ENCODE measurements at places on chromosomes 12 and 14.

GRCh38 chr14:90697132-90697531 lies 119.1 kb downstream of the TTC7B start:
- DNase-seq = no peak

GRCh38 chr12:77842430-77842829 lies 11.7 kb downstream of the NAV3 start:
- no peak for DNase-seq

DNA sequence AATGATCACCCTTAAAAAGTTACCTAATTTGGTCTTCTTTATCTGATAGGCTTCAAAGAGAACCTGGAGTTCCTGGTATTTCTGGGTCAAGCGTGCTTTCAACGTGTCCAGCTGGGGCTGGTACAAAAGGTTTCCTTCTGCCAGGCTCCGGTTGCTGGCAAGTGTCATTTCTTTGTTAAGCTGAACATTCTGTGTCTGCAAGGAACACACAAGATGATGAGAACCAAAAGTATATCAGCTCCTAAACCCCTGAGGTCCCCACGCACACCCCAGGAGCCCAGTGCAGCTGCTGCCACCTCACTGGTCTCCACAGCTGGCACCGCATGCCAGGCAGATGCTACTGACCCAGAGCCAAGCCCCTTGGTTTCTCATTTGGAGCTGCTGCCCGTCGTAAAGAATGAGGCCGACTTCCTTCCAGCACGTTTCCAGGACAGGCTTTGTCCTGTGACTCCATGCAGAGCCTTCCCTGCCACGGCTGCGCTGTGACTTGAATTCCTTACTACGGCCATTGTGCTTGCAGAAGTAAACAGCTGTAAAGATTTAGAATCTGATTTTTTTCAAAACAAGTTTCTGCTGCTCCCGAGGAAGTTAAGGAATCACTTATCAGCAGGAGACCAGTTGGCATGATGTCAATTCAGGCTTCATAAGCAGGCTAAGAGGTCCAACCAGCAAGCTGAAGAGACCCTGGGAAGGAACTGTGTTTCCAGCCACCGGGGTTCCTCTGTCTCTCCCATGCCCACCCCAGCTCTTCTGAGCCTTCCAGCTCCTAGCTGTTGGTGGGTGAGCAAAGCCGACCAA lies 24.9 kb downstream of the VPS37B start:
- DNase-seq = peak; percentile 17

GRCh38 chr14:78902010-78902623 lies 731.9 kb downstream of the NRXN3 start:
- DNase-seq = peak; percentile 3

GRCh38 chr12:123223241-123223668 lies 9.7 kb downstream of the MPHOSPH9 start:
- DNase-seq = no peak

GRCh38 chr12:9343731-9344130 lies 135.5 kb upstream of the PZP start:
- DNase-seq = no peak

- no peak for DNase-seq
These were observed 33.4 kb upstream of the SMOC1 start for GRCh38 chr14:69845787-69846186.

- DNase-seq = no peak
These were observed 33.9 kb downstream of the FOXN3 start for GRCh38 chr14:89382901-89383845.

- DNase-seq = no peak
These were observed 25.9 kb downstream of the PSEN1 start for GRCh38 chr14:73162251-73162650.

- peak; percentile 78 for DNase-seq
These were observed 252.2 kb upstream of the ATP2B1 start for GRCh38 chr12:89960607-89961394.

- DNase-seq = no peak
These were observed 6.1 kb downstream of the HOXC5 start for GRCh38 chr12:54038871-54039414.

GRCh38 chr12:126899926-126900792 lies 1366.8 kb upstream of the TMEM132C start:
- DNase-seq = no peak

DNA sequence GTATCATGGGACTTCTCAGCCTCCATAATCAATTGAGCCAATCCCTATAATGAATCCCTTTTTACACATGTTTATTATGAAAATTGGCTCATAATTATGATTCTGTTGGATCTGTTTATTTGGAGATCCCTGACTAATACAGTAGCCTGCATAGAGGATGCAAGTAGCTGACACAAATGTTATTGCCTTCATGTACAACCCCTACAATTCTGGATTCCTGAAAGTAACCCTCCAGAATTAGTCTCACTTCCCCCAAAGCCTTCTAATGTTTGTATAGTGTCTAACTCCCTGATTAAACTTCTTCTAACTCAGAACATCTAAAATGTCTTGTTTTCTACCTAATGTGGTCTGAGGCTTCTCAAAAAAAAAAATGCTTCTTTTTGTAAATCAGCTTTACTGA lies 6.6 kb upstream of the SMIM10L1 start:
- DNase-seq = no peak

DNA sequence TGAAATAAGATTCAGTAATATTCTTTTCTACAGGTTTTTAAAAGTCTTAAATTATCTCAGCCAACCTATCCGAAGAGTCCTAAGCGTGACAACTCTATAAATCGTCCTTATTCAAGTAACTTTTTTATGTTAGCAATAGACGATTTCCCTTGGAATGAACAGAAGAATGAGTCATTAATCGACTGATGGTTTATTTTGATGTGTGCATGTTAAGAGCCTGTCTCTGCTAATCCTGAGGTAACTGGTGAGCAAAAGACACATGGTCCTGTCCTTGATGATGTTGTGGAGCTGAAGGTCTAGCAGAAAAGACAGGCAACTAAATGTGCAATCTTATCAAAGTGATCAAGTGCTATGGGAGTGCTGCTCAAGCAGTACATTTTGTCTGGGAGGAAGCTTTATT lies 80.4 kb downstream of the DAAM1 start:
- DNase-seq = no peak

GRCh38 chr14:70642303-70643235 lies 853 bp downstream of the TTC9 start:
- DNase-seq = no peak

DNA sequence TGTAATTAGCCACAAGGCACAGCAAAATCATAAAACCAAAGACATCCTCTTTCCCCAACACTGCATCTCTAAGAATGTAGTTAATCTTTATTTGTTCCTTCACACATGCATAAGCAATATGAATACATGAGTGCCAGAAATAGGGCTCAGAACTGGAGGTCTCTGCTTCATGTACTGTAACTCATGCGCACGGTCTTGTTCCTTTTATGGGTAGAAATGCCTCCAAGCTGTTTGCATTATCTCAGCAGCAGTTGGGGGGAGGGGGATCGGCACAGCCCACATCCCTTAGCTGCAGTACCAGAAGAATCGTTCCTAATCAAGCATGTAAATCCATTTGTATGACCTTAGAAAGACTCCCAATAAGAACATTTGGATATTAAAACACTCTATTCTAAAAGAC lies 20.0 kb downstream of the RHOJ start:
- DNase-seq = no peak

DNA sequence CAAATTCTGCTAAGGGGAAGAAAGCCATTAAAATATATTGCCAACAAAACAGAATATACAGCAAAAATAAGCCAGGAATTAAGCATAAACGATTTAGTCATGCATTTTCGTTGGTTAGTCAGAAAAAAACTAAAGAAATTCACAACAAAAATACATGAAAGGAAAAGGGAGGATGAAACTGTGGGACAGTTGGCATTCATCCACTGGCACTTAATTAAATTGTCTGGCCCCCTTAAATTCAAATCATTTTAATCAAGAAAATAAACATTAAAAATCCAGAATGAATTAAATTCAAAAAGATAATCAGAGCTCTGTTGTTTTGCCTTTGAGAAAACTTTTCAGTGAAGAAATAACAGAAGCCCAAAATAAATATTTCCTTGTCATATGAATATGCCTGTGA lies 264.6 kb upstream of the TMTC1 start:
- no peak for DNase-seq

- DNase-seq = no peak
These were observed 92.2 kb downstream of the PTPRR start for GRCh38 chr12:70828351-70828750.

GRCh38 chr14:66403183-66403582 lies 83.0 kb upstream of the CCDC196 start:
- peak; percentile 4 for DNase-seq

- DNase-seq = peak; percentile 83
These were observed 25.3 kb upstream of the GPR132 start for GRCh38 chr14:105090493-105091053.

- no peak for DNase-seq
These were observed 13.1 kb downstream of the P2RX2 start for GRCh38 chr12:132631666-132632065.

All from inflammatory macrophage treated with lipopolysaccharide for 4 hours (primary cell).